ENCODE measurements at places on chromosomes 5 and 9.

- DNase-seq: no peak
Measured at GRCh38 chr9:112080831-112081542, 94.1 kb downstream of the SUSD1 start.

DNA sequence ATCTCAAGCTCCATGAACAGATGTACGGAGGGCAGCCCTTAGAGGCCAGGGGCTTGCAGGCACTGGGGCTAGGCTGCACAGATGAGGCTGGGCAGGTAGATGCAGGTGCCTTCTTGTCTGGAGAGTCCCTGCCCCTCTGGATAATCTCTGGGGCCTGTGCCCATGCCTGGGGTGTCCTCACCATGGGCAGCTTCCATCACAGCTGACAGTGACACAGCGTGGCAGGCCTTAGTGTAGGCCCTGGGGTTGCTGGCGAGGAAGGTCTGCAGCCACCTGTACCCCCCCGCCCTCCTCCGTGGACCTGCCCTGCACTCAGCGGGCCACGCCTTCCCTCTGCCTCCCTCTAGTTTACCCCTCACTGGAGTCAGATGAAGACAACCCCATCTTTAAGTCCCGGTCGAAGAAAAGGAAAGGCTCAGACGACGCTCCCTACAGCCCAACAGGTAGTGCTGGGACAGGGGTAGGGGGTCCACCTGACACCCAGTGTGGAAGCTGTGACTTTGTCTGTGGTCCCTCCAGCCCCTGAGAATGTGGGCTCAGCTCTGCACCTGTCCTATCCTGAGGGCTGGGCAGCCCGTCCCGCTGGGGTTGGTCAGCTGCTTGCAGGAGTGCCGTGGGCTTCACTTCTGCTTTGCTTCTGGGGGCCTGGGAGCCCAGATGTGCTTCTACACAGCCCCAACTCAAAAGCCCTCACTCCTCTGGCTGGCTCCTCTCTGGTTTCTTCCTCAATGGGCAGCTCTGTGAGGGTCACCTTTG lies 98.4 kb downstream of the PHF2 start:
- no peak for DNase-seq

DNA sequence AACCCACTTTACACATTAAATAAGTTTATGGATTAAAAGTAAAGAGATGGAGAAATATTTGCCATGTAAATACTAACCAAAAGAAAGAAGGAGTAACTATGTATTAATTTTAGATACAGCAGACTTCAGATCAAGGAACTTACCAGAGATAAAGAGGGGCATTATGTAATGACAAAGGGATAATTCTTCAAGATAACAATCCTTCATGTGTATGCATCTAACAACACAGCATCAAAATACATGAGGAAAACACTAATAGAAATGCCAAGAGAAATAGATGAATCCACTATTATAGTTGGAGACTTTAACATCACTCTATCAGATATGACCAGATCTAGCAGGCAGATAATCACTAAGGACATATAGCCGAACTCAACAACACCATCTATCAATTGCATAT lies 149.8 kb upstream of the ANKRD55 start:
- DNase-seq: no peak

- DNase-seq: no peak
Measured at GRCh38 chr9:84937180-84937579, 267.7 kb downstream of the NTRK2 start.

DNA sequence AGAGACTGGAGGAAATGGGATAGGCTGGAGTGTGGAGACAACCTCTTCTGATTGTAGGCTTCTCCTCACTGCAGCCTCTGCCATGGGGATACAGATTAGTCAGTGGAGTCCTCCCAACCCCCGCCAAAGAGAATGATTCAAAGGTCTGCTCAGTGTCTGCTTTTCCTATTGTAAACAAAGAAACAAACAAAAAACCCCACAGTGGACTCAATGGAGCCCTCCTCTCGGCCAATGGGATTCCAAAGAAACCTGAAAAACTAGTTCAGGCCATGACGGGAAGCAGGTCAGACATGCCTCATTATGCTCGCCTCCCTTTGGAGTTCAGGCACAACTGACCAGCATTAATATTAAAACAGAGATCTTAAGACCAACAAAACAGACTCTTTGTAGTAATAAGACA lies 85.8 kb downstream of the SEC61B start:
- no peak for DNase-seq

- DNase-seq: no peak
Measured at GRCh38 chr9:71824257-71824656, 55.9 kb upstream of the CEMIP2 start.

- no peak for DNase-seq
Measured at GRCh38 chr5:117679046-117679445, 1104.4 kb upstream of the SEMA6A start.

GRCh38 chr9:120387257-120388002 lies 192.5 kb downstream of the CDK5RAP2 start:
- DNase-seq: no peak

- no peak for DNase-seq
Measured at GRCh38 chr9:88746743-88747398, 211.9 kb downstream of the NXNL2 start.

DNA sequence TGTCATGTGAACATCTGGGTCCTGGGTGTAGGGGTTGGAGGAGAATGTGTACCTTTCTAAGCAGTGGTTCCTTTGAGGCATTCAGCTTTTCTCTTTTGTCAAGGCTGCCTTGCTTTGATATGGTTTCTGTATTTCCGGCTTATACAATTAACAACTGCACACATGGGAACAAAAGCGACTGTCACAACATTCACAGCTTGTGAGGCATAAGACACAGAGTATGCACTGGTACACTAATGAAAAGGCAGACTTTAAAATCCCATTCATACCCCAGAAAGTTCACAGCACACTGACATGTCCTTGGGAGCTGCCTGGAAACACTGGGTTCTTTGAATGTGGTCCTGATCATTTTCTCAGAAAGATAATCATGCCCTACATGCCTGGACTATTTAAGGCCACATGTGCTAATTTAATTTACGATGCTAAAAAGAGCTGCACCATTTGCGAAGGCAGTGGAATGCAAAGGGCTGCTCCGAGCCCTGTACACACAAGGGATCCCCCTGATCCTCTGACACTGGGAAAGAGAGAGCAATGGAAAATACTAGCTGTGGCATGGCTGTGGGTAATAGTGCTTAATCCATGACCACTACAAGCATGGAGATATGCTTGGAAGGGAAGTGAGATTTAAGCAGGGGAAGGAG lies 131.8 kb downstream of the EFNA5 start:
- DNase-seq: no peak

GRCh38 chr5:96816991-96817390 lies 9.2 kb upstream of the ERAP1 start:
- no peak for DNase-seq

- no peak for DNase-seq
Measured at GRCh38 chr5:122412966-122413365, 100.9 kb downstream of the SNCAIP start.

DNA sequence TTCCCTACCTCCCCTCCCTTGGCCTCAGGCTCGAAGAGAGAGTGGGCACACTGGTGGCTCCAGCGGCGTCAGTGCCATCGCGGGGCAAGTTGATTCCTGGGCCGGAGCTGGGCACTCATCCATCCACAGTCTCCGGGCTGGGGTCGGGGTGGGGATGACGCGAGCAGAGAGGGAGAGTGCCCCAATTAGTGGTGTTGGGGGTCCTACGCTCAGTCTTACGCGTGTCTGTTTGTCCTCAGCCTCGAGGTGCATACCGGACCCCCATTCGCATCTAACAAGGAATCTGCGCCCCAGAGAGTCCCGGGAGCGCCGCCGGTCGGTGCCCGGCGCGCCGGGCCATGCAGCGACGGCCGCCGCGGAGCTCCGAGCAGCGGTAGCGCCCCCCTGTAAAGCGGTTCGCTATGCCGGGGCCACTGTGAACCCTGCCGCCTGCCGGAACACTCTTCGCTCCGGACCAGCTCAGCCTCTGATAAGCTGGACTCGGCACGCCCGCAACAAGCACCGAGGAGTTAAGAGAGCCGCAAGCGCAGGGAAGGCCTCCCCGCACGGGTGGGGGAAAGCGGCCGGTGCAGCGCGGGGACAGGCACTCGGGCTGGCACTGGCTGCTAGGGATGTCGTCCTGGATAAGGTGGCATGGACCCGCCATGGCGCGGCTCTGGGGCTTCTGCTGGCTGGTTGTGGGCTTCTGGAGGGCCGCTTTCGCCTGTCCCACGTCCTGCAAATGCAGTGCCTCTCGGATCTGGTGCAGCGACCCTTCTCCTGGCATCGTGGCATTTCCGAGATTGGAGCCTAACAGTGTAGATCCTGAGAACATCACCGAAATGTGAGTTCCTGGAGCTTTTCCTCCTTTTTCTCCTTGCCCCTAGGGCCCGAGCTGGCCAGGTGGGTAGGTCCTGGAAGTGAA lies 861 bp downstream of the NTRK2 start:
- DNase-seq: peak; percentile 5

DNA sequence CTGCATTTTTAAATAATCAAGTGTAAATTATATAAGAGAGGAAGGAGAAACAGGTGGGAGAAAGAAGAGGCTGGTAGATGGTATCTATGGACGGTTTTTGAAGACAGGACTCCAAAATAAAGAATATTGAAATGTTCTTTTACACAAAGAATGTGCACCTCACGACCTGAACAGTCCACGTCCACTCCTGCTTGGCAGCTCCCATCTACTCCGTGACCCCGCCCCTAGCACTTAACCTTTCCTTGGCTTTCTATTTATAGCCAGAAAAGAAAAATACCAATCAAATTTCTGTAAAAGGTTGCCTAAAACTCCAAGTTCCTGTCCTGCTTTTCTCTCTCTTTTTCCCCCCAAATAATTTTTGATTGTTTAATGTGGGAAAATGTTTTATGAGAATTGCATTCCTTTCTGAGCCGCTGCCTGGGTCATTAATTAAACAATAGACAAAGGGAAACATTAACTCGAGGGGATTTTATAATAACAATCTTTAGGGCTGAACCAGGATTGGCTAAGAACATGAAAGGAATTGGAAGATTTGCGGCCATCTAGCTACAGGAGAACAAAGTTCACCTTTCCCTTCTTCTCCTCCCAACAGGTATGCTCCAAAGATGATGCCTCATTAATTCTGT lies 173.6 kb upstream of the MAP3K1 start:
- no peak for DNase-seq

- no peak for DNase-seq
Measured at GRCh38 chr5:109849478-109850088, 159.9 kb downstream of the MAN2A1 start.
